ENCODE measurements at places on chromosomes 11 and 22.
A peak's percentile ranks its signal among the peaks of the same experiment; 100 is the strongest.

DNA sequence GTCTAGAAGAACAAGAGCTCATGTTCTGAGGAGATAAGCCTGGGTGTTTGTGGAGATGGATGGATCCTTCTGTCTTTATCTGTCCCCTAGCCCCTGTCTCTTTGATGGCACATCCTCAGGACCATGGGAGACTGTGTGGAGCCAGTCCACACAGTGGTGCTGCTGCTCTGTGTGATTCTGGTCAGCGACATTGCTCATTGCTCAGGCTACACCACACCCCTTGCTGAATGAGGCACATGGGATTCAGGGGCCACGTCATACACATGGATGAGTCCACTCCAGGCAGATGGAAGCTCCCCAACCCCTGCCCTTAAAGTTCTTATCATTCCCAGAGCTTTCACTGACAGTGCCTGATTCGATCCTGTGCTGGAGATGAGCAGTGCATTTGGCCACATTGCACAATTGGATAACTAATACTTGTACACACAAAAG lies 222.2 kb downstream of the NAV2 start:
- DNase-seq, result no peak

GRCh38 chr22:46006379-46007002 lies 29.5 kb upstream of the WNT7B start:
- DNase-seq, result peak; percentile 87

DNA sequence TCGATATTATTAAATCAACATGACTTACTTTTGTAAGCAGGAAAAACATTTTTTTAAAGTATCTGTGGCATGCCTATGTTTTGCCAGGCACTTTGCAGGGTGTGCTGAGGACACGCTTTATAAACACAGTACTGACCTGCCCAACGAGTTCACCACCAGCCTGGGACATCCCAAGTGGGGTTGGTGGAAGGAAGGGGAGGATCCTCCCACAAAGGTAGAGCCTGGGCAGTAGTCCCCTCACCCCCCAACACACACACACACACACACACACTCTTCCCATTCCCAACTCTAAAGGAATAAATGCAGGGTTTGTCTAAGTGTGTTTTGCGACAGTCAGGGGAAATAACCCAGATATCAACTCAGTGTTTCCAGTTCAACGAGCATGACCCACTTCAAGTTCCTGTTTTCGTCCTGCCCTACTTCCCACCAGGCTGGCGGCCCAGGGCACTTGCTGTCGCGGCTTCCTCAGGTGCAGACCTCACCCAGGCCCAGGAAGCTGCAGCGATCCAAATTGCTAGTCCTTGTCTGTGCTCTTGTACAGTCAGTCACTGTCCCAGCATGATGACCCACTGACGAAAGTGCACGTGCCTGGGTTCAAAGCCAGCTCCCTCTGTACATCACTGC lies 3.1 kb downstream of the CERK start:
- DNase-seq, result peak; percentile 29

DNA sequence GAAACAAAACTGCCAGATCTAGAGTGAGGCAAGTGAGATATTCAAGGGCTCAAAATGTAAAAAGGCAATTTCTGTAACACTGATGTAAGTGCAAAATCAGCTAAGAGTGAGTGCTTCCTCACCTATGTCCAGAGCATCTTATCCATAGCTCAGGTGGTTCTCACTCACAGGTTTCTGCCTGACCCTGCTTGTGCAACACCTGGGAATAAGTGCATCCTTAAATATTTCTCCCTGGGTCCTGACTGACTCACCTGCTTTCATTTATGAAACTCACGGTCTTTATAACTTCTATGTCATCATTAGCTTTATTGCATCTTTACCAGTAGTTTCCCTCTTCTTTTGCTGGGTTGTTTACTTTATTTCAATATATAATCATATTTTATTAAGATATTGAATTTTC lies 260.6 kb downstream of the CNTN5 start:
- no peak for DNase-seq

DNA sequence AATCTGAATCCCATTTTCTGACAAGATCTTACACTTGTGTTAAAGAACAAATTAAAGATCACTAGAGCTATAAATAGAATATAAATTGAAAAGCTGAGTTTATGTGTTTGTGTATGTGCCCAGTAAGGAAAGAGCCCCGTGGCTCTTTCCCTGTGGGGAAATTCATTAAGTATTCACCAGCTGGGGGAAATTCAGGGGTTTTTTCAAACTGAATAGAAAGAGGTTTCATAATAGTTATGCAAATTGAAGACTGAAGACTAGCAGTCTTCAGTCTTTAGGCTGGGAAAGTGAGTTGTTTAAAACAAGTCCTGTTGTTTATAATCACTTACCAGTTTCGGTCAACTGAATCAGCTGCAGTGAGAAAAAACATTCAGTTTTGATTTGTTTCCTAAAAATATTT lies 11.3 kb upstream of the MS4A7 start:
- DNase-seq, result no peak

GRCh38 chr11:106464728-106465127 lies 387.3 kb downstream of the AASDHPPT start:
- DNase-seq, result no peak

GRCh38 chr11:43578346-43579170 lies 102.0 kb upstream of the HSD17B12 start:
- DNase-seq, result no peak

- DNase-seq, result no peak
Measured at GRCh38 chr22:20866736-20867135, 7.9 kb downstream of the SNAP29 start.

GRCh38 chr11:115151010-115151409 lies 353.2 kb downstream of the CADM1 start:
- no peak for DNase-seq

GRCh38 chr11:65932558-65932919 lies 12.7 kb upstream of the TSGA10IP start:
- no peak for DNase-seq

DNA sequence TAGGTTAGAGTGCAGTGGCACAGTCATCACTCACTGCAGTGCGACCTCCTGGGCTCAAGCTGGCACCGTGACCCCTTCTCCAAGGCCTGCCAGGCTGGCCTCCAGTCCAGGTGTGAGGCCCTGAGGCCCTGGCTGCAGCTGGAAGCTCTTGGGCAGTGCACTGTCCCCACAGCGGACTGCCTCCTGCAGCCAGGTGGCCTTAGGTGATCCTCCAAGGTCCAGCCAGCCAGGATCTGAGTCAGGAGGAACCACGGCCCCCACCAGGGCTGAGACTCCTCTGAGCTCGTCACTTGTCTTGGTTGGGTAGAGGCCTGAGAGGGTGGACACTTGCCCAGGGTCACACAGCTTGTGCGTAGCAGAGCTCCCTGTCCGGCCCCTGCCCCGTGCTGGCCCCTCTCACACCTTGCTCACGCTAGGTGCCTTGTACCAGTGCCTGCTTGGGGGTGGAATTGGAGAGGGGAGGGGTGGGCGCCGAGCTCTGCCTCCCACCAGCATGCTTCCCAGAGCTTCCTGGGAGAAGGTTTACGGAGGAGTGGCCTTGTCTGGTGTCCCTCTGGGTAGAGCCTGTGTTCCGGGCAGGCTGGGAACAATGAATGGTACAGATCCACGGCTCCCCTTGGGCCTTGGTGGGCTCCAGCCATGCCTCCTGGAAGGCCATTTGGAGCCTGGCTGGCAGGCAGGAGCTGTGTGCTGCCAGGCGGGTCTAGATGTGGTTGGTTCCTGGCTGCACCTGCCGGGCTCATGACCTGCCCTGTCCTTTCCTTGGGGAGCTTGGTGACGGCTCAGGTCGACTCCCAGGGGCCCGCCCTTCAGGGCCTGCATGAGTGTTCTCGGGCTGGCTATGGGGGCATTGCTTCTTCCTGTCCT lies 20.6 kb downstream of the KCNQ1 start:
- no peak for DNase-seq

GRCh38 chr11:133942577-133942976 lies 14.2 kb downstream of the IGSF9B start:
- DNase-seq, result no peak

GRCh38 chr22:43232445-43232844 lies 45.5 kb upstream of the TTLL12 start:
- DNase-seq, result no peak

- DNase-seq, result no peak
Measured at GRCh38 chr22:46021577-46021976, 44.6 kb upstream of the WNT7B start.

DNA sequence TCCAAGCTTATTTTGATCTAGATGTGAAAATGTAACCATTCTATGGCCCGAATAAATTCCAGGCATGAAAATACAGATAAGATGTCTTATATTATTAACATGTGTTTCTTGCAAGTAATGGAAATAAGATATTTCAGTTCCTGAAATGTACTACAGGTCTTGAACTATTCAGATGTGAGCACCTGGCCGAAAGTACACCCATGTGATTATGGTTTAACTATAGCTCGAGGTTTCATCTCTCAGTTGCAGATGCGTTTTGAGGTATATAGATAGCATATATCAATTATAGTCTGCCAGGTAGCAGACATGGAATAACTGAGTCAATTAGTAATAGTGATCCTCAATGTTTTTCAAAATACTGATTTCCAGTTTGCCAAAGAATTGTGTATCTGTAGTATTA lies 68.3 kb downstream of the DDIAS start:
- no peak for DNase-seq

GRCh38 chr22:45163099-45163450 lies 650 bp upstream of the NUP50 start:
- DNase-seq, result no peak

DNA sequence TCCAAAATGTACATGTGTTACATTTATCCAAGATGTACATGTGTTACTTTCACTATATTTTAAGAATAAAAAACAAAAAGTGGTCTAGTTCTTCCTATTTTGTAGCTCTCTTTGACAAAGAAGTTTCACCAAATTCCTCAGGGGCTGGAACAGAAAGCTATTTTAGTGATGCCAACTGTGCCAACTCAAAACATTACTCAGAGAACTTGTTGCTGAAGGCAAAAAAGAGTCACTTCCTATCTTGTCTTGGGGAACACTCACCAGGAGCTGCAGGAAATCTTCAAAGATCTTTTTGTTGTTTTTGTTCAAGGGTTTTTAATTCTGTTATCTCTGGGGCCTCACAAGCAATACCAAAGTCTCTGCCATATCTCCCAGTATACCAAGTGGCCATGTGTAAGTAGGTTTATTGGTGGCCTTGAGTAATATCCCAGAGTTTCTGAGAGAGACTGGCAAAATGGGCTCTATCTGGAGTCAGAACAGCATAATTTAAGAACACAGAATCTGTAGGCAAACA lies 13.6 kb upstream of the EED start:
- DNase-seq, result no peak

DNA sequence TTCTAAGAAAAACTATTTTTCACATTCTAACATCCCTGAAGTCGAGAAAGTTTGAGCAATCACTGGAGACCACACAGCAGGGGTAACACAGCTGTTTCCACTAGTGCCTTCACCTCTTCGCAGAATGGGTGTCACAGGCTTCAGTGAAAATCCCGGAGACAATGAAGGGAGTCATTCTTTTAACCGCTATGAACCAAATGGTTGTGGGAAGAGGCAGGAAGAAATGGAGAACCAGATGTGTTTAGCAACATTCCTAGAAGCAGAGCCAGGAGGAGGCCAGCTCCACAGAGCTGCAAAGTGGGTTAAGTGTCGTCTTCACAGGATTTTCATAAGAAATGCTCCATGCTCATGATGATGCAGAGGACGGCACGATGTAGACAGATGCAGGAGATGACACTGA lies 221.1 kb downstream of the LARGE1 start:
- no peak for DNase-seq

DNA sequence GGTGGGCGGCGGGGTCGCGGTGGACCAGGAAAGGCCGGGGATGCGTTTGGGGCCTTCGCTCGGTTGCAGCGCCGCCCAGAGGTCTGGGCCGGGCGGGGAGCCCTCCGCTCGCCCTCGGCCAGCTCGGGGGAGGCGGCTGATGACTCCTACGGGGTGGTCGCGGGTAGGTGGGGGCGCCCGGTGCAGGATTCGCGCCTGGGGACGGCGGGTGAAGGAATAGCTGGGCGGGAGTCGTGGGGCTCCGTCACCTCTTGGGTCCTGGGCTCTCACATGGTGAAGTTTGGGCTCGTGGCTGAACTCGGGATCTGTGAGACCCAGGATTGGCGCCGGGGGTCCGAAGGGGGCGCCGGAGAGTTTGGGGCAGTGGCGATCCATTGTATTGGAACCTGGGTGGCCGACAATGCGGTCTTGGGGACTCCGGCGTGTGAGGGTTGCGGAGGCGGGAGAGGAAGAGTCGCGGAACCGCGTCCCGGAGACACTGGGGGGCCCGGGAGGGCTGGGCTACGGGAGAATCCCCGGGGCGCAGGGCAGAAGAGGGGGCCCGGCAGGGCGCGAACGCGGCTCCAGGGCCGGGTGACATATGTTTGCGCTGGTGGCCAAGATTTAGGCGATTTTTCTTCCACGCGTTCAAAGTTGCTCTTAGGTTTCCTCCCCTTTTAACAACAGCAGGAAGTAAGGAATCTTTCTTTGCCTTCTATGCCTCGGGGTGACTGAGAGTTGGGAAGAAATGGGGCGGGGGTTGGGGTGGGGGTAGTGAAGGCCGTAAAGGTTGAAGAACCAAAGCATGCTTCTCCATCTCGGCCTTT lies 935 bp downstream of the QSER1 start:
- DNase-seq, result peak; percentile 26

DNA sequence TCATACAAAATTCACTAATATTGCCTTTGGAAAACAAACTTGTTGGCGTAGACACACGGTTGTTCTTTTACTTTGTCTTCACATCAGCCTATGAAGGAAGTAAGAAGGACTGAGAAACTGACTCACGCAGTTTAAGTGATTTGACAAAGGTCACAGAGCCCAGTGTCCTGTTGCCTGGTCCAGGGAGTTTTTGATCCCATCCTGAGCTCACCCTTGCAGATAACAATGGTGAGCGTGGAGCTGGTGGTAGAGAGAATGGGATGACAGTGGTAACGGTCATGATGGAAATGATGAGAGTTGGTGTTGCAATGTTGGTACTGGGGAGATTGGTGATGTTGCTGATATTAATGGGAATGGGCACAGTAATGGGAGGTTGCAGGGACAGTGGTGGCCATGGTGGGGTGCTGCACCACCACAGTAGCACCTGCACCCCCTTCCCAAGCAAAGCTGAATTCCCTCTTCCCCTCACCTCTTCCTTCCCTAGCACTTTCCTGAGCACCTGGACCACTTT lies 22.0 kb downstream of the CREB3L1 start:
- no peak for DNase-seq

DNA sequence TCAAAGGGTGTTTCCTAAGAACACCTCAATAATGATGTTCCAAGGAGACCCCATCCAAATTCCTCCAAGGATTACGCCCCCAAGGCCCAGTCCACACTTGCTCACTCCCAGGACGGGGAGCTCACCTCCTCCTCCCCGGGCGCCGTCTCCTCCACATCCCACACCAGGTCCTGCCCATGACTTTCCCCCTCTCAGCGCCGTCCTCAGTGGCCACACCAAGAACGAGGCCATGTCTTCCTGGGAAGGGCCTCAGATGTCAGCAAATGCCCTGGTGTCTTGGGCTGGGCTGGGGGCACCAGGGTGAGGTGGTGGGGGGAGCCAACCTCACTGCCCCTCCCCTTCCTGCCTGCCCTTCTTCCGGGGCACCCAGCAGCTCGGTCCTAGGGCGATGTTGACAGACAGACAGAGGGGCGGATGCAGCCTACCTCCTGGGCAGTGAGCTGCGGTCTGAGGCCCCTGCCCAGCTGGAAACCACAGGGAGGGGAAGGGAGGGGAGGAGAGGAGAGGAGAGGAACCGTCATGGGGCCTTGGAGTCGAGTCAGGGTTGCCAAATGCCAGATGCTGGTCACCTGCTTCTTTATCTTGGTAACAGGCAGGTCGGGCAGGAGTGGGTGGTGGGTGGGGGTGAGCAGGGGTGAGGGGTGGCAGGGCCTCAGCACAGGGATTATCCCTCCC lies at the start of the genes C11orf21 and TSPAN32:
Gene C11orf21, minus strand, starts transcription at position 288 of the 675 bp plus-strand sequence. Its CDS starts 110 bp downstream, at position 178.
Gene TSPAN32, plus strand, starts transcription at position 383 of the 675 bp plus-strand sequence. Its CDS starts 137 bp downstream, at position 520.
- no peak for DNase-seq

Data from activated CD4-positive, alpha-beta T cell treated with anti-CD3 and anti-CD28 coated beads for 24 hours (primary cell).